B cell (primary cell): ENCODE measurements at places on chromosomes 3 and 15.

DNA sequence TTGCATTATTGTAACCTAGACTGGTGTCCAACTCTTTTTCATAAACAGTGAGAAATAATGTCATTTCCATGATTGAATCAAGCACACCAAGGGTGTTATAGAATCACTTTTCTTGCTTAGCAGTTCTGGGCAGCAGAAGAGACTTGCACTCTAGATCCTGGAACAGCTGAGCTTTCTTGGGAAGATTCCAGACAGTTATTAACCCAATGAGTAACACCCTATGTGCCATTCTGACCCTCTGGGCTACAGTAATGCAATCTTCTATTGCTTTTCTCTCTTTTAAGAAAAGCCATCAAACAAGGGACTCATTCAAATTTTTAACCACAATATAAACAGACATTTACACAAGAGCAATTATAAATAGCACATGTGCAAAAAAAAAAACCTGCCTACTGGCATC is 39.3 kb upstream of the USP3 start:
- H3K36me3 ChIP-seq, result no peaks in the 10 kb centered on the region
- DNase-seq, result no peak
- no peak overlapping the region for H3K4me3 ChIP-seq
- H3K4me1 ChIP-seq, result peaks cover 8% of the 10 kb centered on the region

DNA sequence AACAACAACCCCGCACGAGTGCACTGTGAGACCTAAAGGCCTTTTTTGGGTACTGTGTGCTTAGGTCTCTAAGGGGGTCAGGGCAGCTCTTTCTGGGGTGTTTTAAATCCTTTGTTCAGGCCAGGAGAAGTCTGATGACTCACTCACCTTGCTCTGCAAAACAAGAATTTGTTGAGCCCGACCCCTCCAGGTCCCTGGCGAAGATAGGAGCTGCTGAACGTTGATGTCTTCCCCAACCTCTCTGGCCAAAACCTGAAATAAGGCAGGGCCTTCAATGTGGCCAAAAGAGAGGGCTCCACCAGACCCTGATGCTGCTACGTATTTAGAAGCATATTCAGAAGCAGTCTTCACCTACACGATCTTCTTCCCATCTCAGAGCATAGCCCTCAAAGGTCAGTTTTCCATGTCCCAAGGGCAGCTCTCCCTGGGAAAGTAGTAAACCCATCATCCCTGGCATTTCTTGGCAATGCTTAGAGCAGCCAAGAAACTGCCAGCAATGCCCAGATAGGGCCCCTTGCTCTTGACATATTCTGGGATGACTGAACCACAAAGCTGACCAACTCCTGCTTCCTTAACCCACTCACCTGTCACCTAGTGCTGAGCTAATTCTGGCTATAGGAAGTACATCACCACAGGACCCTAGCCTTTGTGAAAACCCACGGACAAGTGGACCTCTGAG is 27.1 kb downstream of the CCDC13 start:
- H3K27me3 ChIP-seq, result no peaks in the 10 kb centered on the region
- H3K4me1 ChIP-seq, result no peaks in the 10 kb centered on the region
- H3K4me3 ChIP-seq, result no peak overlapping the region
- no peak overlapping the region for H3K27ac ChIP-seq
- DNase-seq, result no peak

DNA sequence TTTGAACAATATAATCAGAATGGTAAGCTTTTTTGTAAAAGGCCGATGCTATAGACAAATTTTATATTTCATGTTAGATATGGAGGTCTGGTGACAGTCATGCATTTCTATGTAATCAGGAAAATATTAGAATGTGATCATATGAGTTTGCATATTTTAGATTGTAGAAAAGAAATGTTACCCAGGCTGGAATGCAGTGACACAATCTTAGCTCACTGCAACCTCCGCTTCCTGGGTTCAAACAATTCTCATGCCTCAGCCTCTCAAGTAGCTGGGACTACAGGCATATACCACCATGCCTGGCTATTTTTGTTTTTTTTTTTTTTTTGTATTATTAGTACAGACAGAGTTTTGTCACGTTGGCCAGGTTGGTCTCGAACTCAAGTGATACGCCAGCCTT is 152.0 kb downstream of the LMLN start:
- no peaks in the 10 kb centered on the region for H3K36me3 ChIP-seq
- H3K27ac ChIP-seq, result no peak overlapping the region
- H3K4me3 ChIP-seq, result no peak overlapping the region
- no peak for DNase-seq
- peaks cover 12% of the 10 kb centered on the region for H3K4me1 ChIP-seq
- H3K27me3 ChIP-seq, result peaks cover 1% of the 10 kb centered on the region

- H3K4me1 ChIP-seq, result no peaks in the 10 kb centered on the region
- peaks cover 3% of the 10 kb centered on the region for H3K27me3 ChIP-seq
- H3K36me3 ChIP-seq, result no peaks in the 10 kb centered on the region
- DNase-seq, result no peak
- no peak overlapping the region for H3K4me3 ChIP-seq
- H3K27ac ChIP-seq, result no peak overlapping the region
Measured at GRCh38 chr15:101464999-101465669, 24.4 kb downstream of the PCSK6 start.

GRCh38 chr3:180072786-180073185 is 36.0 kb upstream of the PEX5L start:
- no peaks in the 10 kb centered on the region for H3K4me1 ChIP-seq
- no peak overlapping the region for H3K4me3 ChIP-seq
- H3K36me3 ChIP-seq, result no peaks in the 10 kb centered on the region

DNA sequence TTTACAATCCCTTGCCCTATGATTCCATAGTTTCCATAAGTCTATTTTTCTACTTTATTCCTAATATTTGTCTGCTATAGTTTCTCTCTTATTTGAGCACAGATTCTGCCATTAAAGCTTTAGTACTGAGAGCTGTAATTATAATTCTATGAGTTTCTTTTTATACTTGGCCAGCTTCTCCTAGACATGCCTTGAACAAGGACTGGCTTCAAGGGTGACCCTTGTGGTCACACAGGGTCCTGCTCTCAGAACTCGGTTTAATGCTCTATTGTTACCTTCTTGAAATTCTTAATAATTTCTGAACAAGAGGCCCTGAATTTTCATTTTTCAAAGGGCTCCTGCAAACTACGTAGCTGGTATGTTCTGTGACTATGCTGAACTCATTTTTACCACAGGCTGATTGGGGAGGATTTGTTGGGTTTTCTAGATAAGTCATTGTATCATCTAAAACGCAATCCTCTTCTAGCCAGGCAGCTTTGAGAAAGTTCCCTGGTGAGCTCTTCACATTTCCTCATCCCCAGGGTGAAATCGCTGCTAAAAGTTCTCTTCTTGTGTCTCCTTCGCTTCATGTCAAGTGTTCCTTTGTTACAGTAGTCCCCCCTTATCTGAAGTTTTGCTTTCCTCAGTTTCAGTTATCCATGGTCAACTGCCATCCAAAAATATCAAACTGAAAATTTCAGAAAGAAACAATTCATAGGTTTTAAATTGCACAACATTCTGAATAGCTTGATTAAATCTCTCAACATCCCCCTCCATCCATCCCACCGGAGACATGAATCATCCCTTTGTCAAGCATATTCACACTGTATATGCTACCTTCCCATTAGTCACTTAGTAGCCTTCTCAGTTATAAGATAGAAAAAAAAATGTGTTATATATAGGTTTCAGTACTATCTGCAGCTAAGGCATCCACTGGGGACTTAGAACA is 12.6 kb upstream of the PLCL2 start:
- H3K4me3 ChIP-seq, result no peak overlapping the region
- H3K4me1 ChIP-seq, result peaks cover 3% of the 10 kb centered on the region
- H3K27ac ChIP-seq, result no peak overlapping the region

- no peaks in the 10 kb centered on the region for H3K27me3 ChIP-seq
- no peak overlapping the region for H3K27ac ChIP-seq
- no peaks in the 10 kb centered on the region for H3K4me1 ChIP-seq
Measured at GRCh38 chr3:193665370-193665989, 72.5 kb downstream of the OPA1 start.

GRCh38 chr15:91911844-91912243 is 58.3 kb downstream of the SLCO3A1 start:
- no peaks in the 10 kb centered on the region for H3K4me1 ChIP-seq
- DNase-seq, result no peak
- H3K27ac ChIP-seq, result no peak overlapping the region
- no peak overlapping the region for H3K4me3 ChIP-seq
- no peaks in the 10 kb centered on the region for H3K36me3 ChIP-seq
- H3K27me3 ChIP-seq, result no peaks in the 10 kb centered on the region

DNA sequence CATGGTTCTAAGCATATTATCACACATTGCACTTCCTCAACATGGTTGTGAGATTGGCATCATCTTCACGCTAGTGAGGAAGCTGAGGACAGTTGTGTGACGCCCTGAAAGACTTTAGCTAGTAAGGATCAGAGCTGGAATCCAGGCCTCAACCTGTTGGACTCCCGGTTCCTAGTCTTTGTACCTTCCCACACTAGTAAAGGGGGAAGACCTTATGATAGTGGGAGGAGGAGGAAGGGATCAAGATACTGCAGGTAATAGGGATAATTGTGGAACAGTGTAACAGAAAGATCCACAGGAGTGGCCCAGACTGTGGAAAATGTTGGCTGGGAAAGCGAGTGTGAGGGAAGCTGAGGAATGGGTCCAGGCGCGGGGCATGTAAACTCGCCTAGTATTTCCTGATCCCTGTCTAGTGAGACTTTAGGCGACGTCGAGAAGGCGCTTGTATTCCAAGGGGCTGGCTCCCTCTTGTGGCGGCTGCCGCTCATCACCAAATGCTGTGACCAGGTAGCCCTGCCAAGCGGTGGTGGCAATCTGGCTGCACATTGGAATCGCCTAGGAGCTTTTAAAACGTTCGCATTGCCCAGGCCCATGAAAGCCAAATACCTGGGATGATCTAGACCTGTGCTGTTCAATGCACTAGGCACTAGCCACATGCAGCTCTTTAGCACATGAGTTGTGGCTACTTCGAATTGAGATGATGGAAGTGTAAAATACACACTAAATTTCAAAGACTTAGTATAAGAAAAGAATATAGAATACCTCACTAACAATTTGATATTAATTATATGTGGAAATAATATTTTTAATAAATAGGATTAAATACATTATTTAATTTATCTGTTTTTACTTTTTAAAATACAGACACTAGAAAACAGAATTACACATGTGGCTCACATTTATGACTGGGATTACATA is 38.8 kb upstream of the CLDN18 start:
- no peak overlapping the region for H3K27ac ChIP-seq
- no peak overlapping the region for H3K4me3 ChIP-seq

DNA sequence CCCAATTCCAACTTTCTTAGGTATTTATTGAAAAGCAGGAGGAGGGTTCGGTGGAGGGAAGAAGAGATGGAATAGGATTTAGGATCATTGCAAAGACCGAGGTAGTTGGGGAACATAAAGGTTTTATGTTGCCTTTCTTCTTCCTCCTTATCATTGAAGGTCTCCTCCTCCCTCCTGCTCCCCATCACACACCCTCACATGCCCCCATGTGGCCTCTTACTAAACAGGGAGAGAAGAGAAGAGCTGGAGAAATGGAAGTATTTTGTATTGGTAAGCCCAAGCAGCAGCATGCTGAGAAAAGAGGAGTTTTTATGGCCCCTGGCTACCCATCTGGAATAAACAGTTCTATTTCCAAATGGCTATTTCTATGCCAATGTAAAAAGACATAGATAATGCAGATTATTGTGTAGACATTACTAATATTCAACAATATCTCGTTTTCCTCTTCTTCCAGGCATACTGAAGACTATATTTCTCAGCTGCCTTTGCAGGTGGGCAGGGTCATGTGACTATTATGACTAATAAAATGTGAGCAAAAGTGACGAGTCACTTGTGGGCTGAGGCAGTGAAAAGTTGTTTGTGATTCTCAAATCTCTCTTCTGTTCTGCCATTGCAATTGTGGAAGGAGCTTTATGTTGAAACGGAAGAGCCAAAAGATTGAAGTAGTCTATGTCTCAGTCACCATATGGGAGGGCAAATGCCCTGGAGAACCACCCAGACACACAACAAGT is 5.2 kb upstream of the GPR176 start:
- no peak for DNase-seq
- peaks cover 5% of the 10 kb centered on the region for H3K27me3 ChIP-seq
- no peaks in the 10 kb centered on the region for H3K36me3 ChIP-seq
